ENCODE measurements at places on chromosomes 4 and X.

GRCh38 chr4:155419266-155419665 lies 42.5 kb upstream of the MAP9 start:
- no peak for DNase-seq

DNA sequence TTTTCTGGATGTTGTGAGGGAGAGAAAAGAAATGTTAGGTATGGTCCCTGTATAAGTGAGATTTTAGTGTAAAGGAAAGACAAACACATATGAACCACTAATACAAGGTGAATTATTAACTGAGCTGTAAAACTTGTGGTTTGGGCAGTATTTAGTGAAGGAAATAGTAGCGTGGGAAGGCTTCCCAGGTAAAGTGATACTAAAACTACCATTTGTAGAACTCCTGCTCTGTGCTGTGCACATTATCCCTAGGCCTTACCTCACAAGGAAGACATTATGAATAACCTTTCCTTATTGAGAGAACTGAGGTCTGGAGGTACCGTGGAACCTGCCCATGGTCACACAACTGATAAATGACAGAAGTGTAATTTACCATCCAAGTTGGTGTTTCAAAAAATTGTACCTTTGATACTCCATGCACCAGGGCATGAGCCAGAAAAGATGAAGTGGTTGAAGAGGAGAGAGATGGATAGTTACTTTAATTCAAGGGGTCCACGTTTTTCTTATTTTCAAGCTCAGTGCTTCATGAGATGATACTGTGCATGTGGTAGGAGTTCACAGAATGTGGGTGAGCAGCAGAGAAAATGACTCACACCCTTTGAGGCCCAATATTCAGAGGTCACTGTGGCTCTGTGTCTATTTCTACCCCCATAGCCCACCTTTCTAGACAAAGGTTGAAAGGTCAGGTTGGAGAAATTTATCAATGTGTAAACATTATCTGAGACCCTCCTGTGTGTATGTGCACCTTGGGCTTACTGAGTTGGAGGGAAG lies 2.6 kb upstream of the VSIG4 start:
- DNase-seq = no peak

DNA sequence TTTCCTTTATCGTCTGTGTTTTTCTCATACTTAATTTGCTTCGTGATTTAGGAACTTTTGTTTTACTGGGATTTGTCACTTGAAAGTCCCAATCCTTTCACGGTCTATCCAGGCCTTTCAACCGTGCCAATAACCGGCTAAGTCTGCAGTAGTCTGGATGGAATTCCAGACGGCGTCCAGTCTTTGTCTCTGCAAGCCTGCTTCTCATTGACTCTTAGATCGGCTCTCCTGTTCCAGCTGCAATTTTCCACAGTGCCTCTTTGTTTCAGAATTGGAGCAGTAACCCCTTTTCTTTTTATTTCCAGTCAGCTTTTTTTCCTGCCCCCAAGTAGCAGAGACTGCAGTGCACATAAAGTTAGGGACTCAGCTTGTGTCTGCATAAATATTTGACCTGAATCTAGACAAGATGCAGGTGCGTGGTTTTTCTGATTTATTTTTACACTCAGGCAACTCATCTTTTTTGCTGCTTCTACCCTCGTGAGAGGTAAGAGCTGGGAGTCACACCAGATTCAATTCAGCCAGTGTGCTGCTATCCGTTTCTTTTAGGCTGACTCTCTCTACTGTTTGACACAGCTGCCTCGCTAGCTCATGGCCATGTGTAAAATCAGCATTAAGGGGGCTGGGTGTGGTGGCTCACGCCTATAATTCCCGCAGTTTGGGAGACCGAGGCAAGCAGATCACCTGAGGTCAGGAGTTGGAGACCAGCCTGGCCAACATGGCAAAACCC lies 37.4 kb upstream of the DHRSX start:
- no peak for DNase-seq

DNA sequence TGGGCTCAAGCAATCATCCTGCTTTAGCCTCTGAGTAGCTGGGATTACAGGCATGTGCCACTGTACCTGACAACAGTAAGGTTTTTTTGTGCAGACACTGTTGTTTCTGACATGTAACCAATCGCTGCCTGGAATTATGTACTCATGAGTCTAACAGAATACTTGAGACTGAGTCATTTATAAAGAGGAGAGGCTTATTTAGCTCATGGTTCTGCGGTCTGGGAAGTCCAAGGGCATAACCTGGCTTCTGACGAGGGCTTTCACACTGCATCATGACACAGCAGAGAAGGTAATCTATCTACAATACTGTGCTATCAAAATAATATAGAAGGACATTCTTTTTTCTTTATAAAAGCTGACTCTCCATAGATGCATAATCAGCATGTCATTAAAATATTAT lies 115.5 kb upstream of the STOX2 start:
- DNase-seq = no peak

- DNase-seq = no peak
Observed at GRCh38 chr4:33941854-33942253, 2302.5 kb downstream of the ARAP2 start.

GRCh38 chrX:153387345-153387744 lies 13.8 kb downstream of the PNMA6E start:
- DNase-seq = no peak

GRCh38 chr4:142440093-142440492 lies 406.0 kb downstream of the INPP4B start:
- DNase-seq = no peak

DNA sequence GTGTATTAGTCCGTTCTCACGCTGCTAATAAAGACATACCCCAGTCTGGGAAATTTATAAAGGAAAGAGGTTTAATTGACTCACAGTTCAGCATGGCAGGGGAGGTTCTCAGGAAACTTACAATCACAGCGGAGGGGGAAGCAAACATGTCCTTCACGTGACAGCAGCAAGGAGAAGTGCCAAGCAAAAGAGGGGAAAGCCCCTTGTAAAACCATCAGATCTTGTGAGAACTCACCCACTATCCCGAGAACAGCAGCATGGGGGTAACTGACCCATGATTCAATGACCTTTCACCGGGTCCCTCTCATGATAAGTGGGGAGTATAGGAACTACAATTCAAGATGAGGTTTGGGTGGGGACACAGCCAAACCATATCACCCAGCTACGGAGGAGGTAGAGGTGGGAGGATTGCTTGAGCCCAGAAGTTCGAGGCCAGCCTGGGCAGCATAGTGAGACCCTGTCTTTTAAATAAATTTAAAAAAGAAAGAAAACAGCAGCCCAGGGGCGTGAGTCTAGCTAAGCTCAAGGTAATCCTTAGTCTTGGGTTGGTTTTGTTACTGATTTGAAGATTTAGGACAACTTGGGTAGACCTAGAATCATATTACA lies 46.4 kb upstream of the TMEM131L start:
- no peak for DNase-seq

- DNase-seq = no peak
Observed at GRCh38 chrX:80648023-80648422, 161.7 kb downstream of the BRWD3 start.
